ENCODE measurements at places on chromosomes 6 and 20. TPM values are rescaled to one million over a fixed set of nuclear protein-coding genes. Genes with fewer than 3 reads are reported as not detected.

The PGC gene
- not detected for total RNA-seq

The ADGRG6 gene
- 10.0 TPM for total RNA-seq

The MLN gene
- not detected for total RNA-seq

DNA sequence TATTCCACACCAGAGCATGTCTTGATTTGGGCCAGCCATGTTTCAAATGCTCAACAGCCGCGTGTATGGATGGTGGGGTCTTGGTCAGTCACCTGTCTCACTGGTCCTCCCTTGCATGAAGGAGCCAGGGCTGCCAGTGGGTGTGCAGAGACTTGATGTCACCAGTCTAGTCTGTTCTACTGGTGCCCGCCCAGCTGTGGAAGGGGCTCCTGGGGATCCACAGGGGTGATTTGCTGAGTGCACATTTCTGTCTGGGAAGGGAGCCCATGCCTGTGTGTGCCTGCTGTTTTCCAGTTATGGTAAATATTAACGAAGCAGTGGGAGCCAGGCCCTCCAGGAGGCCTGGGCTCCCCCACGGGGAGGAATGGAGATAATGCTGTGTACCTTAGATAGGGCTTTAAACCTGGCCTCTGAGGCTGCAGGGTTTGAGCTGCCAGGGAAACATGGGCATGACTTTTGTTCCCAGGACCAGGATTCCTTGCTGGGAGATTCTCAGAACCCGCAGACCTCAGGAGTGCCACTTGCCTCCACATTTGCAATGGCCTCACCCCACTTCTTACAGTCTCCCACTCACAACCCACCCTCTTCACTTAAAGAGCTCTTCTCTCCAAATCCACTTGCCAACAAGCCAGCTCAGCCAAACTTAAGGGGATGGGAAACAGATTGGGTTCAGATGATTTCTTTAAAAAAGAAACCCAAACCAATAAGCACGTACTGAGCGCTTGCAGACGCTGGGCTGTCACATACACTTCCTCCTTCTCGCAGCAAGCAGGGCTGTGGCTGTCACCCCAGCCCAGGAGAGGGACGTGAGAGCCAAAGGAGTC lies 54.1 kb downstream of the VEGFA start:
- no peak for DNase-seq

- no peak for DNase-seq
These were observed 22.2 kb upstream of the TXLNB start for GRCh38 chr6:139313784-139314545.

- no peak for DNase-seq
These were observed 241.9 kb upstream of the RAB32 start for GRCh38 chr6:146301764-146302163.

DNA sequence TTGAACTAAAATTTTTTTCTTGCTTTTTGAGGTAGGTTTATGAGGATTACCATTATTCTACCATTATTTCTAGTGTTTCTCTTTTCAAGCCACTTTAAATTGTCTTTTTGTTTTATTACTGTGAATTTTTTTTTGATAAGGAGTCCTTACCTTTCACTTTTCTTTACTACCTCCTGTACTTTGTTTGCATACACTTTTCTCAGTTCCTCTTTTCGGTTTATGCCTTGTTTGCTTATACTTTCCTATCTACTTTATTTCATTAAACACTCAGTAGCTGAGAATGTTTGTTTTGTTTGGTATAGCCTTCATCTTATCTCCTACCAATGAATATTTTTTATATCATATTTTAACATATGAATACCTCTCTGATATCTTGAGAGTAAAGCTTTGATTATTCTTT lies 147.9 kb downstream of the TFAP2B start:
- DNase-seq, result no peak

Measured in pulmonary artery endothelial cell (primary cell).